ENCODE measurements at places on chromosomes 6 and 20.

DNA sequence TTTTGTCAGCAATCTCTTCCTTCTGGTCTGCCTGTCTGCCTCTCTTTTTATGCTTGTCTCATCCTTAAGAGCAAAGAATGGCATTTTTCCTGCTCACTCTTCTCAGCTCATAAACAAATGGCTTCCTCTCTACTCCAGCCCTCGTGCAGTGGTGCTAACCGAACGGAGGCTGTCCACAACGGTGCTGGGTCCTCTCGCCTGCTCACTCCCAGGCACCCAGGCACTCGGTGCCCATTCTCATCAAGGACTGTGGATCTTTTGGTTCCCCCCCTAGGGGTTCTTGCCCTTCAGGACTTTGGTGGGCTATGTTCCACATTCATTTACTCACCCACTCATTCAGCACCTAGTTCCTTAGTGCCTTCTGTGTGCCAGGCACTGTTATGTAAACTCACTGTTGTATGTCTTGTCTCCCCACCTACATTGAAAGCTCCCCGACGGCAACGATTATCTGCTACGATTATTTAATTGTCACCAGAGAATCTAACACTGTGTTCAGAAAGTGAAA is 113.9 kb downstream of the FYN start:
- no peak for DNase-seq

- no peak for DNase-seq
Observed at GRCh38 chr6:35038076-35038475, 103.1 kb downstream of the TCP11 start.

DNA sequence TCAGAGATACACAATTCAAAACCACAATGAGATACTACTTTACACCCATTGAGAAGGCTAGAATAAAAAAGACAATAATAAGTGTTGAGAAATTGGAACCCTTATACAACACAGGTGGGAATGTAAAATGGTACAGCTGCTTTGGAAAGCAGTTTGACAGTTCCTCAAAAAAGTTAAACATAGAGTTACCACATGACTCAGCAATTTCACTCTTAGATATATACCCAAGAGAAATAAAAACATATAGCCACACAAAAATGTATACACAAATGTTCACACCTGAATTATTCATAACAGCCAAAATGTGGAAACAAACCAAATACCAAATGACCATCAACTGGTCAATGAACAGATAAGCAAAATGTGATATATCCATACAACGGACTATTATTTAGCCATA is 161.1 kb upstream of the PLN start:
- DNase-seq = no peak

DNA sequence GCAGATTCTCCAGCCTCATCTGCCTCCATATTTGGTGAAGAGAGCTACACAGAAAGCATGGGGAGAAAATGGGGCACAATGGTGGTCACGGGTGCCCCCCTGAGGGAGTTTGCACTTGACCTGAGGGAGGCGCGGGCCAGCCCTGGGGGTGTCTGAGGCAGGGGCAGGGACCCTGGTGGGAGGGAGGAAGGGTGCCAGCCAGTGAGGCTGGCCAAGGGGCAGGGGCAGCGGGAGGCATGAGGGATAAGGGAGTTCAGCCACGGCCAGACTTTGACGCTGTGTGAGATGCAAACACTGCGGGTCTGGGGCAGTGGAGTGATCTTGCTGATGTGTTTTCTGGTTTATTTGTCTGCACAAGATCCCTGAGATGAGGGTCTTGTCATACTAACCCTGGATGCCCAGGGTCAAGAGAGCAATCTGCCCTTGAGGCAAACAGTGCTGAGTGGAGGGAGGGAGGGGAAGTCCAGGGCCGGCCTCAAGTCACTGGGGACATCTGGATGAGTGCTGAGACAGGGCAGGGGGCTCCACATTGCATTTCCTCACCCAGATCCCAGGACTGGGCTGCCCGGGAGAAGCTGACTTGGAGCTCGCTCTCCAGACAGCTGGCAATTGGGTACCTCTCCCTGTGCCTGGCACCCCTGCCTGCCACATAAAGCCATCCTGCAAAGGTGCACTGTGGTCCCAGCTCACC is 8.8 kb upstream of the PCMTD2 start:
- no peak for DNase-seq

DNA sequence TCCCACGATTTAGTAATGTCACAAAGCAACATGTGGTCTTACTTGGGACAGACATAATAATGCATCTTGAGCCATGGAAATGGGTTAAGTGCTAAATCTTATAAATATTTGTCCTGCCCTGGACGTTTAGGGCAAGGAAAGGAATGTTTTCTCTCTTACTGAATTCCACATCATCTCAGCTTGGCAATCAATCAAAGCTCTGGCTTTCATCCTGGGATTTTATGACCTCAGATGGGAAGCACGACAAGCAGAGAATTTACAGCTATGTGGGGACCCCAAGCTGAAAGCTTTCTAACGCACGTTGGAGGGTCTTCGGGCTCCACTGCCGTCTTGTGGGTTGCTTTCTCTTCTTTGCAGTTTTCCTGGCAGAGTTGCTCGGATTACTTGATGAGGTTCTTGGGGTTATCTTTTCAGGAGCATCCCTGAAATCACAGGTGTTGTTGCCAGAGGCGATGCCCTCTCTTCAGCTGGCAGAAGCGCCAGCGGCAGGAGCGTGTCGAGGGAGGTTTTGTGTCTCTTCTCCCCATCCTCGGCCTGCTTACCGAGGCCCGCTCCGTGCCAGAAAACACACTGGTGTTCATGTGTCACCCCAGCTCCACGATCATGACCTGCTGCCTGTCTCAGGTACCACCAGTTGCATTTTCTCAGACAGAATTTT is 73.4 kb upstream of the FRMD1 start:
- DNase-seq = no peak

DNA sequence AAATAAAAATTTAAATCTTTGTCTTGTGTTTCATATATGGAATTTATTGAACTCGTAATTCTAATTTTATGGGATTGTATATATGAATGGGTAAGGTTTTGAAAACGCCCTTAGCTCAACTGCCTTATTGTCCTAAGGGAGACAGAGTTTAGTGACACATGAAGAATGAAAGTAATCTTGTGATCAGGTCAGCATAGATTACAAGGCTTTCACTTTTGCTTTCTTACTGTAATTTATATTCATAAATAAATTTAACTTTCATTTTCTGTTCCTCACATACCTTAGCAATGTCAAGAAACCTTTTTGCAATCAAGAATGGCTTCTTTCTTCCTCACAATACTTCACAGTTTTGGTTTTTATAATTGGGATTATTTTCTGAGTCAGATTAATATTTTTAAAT is 14.4 kb downstream of the KPNA5 start:
- no peak for DNase-seq

DNA sequence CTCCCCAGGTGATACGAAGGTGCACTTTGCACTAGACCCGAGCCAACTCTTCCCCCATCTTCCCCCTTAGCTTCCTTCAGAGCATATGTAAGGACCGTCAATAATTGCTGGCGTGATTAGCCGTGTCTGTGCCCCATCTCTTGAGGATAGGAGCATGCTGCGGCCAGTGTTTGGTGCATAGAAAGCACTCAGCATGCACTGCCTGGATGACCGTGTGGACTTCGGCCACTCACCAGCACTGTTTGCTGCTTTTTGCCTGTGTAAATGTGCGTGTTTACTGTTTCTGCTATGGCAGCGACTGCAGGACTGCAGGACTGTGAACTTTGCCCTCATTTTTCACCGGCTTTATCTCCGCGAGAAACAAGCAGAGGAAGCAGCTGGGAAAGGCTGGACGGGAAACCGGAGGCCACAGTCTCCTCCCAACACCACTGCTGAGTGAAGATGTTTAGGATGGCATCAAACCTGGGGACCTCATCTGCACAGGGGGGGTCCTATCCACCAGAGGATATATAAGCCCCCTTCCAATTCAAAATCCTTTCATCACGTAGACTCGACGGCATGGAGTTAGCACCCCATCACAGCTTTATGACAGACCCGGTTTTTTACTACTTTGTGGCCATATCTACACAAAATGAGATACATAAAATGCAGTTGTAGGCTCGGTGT is 150.6 kb upstream of the AFDN start:
- DNase-seq = no peak

DNA sequence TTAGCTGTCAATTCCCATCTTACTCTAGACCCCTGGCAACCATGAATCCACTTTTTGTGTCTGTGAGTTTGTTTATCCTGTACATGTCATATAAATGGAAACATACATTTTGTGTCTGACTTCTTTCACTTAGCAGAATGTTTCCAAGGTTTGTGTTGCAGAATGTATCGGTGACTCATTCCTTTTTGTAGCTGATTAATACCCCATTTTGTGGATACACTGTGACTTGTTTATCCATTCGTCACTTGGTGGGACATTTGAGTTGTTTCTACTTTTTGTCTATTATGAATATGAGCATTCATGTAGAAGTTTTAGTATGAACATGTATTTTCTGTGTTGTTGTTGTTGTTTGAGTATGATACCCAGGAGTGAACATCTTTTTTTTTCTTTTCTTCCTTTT is 21.4 kb downstream of the CDYL start:
- no peak for DNase-seq

DNA sequence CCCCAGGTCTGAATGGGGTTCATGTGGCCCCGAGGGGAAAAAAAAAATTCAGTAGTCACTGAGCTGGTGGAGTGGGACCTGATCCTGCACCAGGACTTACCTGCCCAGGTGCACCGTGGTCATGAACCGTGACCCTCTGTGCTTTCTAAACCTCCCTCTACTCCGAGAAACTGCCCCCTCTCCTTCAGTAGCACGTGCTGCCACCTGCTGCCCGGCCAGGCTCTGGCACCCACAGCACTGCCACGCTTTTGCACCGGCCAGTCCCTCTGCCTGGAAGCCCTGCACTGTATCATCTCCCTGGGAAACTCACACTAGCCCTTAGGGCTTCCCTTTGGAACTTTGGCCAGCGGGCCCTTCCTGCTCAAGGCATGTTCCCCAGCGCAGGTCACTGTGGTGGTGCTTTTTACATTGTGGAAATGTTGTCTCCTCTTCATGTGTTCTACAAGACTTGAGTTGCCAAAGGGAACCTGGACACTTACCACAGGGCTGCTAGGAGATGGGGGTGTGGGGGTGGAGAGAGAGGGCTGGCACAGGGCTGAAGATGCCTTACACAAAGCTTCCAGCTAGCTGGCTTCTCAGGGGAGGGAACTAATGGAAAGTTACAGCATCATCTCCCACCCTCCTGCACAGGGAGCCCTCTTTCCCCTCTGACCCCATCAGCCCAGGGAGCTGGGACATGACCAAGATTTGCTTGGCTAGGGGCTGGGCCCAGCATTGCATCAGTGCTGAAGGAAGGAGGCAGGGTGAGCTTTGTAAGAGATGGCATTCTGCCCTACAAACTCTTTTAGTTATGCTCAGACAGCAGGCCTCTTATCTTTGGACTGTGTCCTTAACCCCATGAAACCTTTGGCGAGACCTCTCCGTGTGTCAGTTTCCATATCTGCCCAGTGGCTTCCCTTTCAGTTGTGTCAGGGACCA is 2.5 kb upstream of the PTPRT start:
- DNase-seq = no peak

GRCh38 chr6:12586721-12587480 is 129.7 kb upstream of the PHACTR1 start:
- DNase-seq = no peak

Data from stimulated activated CD4-positive, alpha-beta T cell treated with anti-CD3 and anti-CD28 coated beads, TNF-alpha, amount 100 ng/mL, for 24 hours (primary cell).